ENCODE measurements at places on chromosomes 1 and 21.

DNA sequence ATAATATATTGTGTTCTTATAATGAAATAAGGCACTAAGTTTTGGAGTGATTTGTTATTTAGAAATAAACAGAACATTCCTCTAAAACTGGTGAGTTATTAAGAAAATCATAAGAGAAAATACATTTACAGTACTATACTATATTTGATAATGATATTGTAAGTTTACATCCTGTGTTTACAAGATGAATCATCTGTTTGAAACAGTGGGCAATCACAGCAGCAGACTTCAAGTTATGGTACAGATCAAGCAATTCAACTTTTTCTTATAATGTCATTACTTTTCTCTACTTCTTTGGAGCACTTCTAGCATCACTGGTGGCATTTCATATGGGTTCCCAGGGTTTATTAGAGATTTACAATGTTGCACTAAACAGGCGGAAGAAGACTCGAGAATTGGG is 86.5 kb upstream of the BRINP3 start:
- no peak for DNase-seq

DNA sequence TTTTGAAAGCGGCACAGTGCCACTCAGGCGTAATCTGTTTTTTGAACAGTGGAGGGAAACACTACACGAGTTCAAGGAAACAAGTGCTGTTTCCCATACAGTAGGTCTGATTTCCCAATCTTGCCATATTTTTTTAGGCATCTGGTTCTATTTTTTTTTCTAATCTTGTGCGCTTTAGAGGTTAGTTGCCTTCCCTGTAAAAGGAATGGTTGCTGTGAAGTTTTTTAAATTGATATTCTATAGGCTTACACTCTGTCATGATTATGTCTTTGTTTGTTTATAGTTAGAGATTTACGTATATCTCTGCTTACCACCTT is 1.2 kb downstream of the NASP start:
- DNase-seq: no peak

DNA sequence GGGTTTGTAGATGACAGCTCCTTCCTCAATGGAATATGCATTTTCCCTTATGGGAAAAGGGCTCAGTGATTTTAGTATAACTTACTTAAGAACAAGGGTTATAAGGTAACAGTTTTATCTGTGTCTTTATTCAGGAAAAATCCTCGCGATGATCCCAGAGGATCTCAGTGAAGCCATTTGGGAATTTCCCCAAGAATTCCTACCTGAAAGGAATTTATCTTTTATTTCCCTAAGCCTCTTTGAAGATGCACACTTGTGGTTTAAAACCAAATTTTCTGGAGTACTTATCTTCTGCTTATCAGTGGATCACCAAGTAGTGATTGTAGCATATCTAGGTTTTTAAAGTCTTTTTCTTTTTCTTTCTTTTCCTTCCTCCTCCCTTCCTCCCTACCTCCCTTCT is 58.8 kb downstream of the AK4 start:
- no peak for DNase-seq

DNA sequence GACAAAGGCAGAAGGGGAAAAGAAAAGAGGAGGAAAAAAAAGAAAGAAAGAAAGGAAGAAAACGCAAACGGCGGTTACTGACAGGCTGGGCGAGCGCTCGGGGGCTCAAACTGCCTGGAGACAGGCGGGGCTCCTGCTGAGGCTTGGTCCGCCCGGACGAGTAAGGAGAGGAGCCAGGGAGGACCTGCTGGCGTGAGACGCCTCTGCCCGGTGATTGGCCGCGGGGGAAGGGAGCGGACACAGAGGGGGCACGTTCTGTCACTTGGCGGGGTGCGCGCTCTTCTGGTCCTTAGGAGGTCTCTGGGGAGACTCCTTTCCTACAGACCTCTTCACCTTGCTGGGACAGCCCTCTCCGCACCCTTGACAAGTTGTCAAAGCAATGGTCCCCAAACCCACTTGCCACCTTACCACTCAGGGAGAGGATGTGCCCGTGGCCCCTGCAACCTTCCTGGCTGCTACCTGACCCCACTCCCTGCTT is 791 bp upstream of the PIK3R3 start:
- DNase-seq: no peak

DNA sequence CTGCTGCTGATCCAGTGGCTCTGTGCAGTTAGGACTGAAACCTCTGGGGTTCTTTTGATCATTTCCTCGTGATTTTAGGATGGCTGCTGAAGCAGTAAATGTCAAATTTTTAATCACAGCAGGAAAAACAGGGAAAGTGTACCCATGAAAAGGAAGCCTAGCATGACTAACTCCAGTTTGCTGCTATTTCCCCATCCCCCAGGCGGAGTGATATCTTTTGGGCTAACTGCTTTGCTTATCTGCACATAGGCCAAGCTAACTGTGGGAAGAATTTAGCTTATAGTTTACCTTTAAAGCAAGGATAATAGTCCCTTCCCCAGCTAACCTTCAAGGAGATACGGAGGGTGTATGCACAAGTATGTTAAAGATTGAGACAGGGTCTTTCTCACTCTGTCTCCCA is 149.8 kb upstream of the TNR start:
- no peak for DNase-seq
